RPMI7951 (cell line): ENCODE measurements at places on chromosomes 1 and 21.

GRCh38 chr1:162876751-162877150, 15.8 kb upstream of the CCDC190 start:
- DNase-seq, result no peak

DNA sequence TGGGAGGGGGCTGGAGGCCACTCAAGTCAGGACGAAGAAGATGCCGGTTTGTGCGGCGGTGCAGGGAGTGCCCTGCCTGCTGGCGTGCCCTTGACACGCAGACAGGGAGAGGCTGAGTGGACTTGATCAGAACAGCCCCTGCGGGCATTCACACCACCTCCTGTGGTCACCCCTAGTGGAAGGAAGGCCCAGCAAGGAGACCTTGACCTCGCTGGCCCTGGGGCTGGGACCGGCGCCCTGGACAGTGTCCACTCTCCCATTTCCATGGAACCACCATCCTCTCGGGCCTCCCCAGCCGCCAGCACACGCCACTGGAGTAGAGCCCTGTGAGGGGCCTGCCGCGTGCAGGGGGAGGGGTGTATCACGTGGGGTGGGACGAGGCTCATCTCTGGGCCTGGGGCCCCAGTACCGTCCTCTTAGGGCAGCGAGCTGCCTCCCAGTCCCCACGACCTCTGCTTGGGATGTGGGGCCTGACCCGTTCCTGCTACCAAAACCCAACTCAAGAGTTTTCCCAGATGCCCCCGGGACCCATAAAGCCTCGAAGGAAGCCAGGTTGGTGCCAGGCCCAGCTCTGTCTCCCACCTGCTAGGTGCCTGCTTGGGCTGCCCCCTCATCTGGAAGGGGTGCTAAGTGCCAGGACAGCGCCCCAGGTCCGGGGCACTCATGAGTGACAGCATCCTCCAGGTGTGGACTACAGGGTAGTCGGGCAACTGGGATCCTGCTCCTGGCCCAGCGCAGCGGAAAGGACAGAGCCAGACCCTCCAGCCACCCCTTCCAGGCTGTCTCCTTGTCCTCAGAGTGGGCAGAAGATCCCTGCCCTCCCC, 62.8 kb downstream of the SLX9 start:
- no peak for DNase-seq

DNA sequence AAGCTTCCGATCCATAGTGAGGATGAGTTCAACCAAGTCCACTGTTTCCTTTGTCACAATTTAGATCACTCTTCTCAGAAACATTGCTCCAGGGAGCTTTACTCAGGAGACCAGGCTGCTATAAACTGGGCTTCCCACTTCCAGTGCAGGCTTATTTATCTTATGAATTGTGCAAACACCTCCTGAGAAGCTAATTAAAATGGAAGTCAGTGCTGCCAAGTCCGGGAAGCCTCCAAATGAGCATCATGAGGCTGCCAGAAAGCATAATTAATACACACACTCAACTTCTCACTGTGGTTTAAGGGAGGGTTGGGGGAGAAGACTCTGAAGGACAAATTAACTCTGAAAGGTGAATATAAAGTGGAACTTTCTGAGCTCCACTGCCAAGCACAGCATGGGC, 145.0 kb upstream of the SGIP1 start:
- DNase-seq, result no peak

- DNase-seq, result no peak
Measured at GRCh38 chr1:52482326-52483004, 70.4 kb downstream of the TUT4 start.

DNA sequence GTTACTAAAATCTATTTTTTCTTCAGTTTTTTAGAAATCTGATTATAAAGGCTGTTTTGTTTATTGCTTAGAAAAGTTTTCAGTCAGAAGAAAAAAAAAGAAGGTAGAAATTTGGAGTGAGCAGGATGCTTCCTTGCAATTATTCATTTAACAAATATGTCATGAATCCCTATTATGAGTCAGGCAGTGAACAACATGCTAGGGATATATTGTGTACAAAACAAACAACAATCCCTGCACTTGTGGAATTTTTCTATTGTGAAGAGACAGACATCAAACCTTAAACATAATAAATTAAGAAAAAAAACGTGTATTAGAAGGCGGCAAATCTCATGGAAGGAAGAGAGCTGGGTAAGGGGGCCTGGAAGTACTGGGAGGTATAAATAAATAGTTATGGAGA, 664.1 kb upstream of the CAMK1G start:
- no peak for DNase-seq

DNA sequence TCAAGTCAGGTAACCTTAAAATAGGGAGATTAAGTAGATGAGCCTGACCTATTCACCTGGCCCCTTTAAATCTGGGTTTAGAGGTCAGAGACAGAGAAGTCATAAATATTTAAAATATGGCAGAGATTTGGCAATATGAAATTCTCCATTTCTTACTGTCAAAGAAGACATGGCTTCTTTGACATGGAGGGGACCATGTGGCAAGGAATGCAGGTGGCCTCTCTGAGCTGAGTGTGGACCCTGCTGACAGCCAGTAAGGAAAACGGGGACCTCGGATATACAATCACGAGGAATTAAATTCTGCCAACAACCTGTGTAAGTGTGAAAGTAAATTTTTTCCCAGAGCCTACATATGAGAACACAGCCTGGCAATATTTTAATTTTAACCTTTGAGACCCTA, 427.5 kb upstream of the PROX1 start:
- DNase-seq, result no peak

DNA sequence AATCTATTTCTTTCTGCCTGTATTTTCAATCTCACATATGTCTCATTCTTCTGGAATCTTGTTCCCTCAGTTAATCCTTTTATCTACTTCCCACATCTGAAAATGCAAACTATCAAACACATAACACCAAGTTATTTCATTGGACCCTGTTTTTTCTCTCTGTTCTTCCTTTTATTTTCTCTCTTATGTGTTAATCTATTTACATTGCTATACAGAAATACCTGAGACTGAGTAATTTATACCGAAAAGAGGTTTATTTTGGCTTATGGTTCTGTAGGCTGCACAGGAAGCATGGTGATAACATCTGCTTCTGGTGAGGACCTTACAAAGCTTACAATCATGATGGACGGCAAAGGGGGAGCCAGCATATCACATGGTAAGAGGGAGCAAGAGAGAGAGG, 247.6 kb downstream of the TGFB2 start:
- DNase-seq, result peak; percentile 64

DNA sequence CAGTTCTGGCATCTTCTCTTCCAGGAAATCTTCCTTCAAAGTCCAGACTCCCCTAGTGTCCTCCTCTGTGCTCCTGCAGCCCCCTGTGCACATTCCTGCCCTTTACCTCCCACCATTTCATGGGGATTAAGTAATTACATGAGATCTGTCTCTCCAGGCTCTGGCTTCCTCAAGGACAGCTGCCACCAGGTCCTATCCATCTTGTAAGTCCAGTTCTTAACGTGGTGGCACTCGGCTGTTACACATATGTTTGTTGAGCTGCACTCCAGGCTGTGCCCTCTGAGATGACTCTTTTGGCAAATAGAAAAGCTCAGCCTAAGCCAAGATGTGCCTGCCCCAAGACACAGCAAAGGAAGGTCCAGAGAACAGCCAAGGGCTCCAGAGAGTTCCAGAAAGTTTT, 57.4 kb upstream of the CAMK1G start:
- no peak for DNase-seq

DNA sequence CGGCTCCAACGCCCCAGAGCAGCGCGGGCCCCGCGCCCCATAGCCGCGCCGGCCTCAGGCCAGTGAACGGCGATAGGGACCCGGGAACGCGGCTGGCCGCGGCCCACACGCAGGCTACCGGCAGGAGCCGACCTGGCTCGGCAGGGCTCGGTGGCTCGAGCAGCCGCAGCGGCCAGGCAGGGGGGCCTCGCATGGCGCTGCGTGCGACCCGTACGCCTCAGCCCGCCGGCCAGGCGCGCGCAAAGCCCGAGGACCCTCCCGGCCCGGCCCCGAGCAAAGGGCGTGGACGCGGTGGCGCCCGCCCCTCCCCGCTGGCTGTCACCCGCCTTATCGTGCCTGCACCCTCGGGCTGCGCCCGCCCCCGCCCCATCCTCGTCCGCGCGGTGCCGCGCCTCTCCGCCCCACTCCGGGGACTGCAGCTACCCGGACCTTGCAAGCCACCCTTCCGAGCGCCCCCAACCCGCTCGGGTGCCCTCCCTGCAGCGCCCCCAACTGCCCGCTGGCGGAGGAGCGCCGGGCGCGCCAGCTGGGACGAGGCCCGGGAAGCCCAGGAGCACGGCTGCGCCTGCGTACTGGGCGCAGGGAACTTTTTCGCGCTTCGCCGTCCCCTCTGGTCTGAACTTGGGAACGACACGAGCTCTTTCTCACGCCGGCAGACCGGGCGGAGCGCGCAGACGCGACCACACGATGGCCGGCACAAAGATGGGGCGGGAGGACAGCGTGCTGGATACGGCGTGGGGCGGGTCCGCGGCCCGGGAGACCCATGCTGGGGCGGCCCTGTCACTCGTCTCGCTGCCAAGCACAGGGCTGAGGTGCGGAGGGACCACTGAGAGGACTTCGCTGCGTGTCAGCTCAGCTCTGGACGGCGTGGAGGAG, at the start of gene ABCB10:
Gene ABCB10, minus strand, starts transcription at position 248 of the 876 bp plus-strand sequence. Its CDS starts 55 bp downstream, at position 193.
- DNase-seq, result peak; percentile 94

GRCh38 chr1:84298328-84298683, 3.2 kb upstream of the SAMD13 start:
- peak; percentile 60 for DNase-seq

GRCh38 chr1:46525253-46525983, 26.0 kb downstream of the KNCN start:
- DNase-seq, result no peak

DNA sequence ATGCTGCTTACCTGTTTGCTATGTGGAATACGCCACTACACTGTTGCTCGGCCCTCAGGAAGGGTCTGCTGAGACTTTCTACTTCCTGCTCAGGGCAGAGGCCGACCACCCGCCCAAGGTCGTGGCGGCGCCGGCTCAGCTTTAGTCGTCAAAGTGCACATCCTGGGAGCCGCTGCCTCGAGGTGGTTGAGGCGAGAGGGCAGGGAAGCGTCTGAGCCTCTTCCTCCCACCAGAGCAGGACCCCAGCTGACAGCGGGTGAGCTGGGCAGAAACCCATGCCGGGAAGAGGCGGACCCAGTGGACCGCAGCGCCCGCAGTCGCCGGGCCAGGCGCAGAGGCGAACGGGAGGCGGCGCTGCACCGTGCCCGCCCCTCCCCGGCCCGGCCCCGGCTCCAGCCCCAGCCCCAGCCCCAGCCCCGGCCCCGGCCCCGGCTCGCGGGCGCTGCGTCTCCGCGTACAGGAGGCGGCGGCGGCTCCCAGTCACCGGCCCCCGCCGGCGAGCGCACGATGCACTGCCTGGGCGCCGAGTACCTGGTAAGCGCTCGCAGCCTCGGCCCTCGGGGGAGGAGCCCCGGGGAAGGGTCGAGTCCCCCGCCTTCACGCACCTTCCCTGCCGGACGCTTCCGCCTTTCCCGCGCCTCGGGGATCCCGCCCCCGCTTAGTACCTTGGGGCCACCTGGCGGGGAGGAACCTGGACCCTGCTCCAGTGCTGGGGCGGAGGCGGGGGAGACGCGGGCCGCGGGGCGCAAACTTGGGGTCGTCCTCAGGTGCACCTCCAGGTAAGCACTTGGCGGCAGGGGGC, at the start of gene SLC44A3:
Gene SLC44A3, plus strand, starts transcription at position 413 of the 802 bp plus-strand sequence. Its CDS starts 95 bp downstream, at position 508.
- peak; percentile 64 for DNase-seq

GRCh38 chr1:244778344-244778743, 57.1 kb upstream of the COX20 start:
- DNase-seq, result peak; percentile 69

- DNase-seq, result no peak
Measured at GRCh38 chr1:17615157-17615556, 75.7 kb downstream of the ARHGEF10L start.

DNA sequence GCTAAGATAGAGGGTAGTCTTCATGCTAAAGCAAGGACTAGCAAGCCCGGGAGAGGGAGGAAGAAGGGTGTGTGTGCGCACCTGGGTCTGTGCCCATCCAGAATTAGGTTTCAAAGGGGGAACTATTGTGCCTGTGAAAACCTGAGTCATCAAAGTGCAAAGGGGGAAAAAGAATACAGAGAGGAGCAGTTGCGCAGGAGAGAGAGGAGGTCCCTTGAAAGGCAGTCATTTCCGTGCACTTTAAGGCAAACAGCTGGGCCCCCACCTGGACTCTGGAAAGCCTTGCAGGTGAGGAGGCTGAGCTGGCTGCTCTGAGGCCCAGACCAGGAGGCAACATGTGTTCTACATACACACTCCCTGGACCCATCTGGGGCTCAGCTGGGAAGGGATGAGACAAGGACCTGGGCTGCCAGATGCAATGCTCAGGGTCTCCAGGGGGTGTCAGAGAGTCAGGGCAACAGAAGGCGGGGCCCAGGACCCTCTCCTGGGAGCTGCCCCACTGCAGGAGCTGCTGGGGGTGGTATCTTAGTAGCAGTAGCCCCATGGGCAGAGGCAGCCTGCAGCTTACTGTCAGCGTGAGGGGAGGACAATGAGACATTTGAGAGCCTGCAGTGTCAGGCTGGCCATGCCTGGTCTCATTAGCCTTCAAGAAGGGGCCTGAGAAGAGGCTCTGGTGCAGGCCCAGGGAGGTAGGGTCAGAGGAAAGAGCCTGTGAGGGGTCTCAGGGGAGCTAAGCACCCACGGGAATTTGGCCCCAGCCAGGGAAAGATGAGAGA, 14.3 kb downstream of the PROK1 start:
- DNase-seq, result no peak

DNA sequence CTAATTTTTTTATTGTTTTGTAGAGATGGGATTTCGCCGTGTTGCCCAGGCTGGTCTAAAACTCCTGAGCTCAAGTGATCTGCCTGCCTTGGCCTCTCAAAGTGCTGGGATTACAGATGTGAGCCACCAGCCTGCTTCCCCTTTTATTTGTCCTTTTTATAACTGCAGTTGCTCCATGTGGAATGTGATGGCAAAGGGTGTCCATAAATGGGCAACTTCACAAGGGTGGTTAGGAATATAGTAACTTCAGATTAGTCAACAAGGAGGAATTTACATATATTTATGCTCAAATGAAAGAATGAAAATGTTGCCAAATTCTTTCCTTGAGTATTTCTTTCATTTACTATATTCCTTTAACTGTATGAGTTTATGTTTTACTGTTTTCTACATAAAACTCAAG, 182.9 kb downstream of the BACH1 start:
- DNase-seq, result no peak

GRCh38 chr1:206120406-206120805, 3.2 kb upstream of the AVPR1B start:
- DNase-seq, result no peak

DNA sequence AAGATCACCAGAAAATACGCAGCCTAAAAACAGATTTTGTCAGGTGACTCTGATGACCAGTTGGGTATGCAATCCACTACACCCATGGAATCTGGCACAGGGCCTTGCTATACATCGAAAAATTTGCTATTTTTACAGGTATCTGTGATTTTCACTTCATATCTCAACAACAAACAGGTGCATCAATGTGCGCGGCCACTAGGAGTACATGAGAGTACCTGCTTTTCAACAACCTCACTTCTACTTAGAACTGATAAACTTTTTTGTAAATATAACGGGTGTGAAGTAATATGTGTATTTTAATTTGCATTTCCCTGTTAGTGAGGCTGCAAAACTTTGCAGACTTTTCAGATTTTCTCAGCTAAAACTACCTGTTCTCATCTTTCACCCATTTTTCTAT, 80.8 kb downstream of the SLC45A1 start:
- no peak for DNase-seq

GRCh38 chr1:53734650-53735211, 4.2 kb downstream of the GLIS1 start:
- peak; percentile 97 for DNase-seq
